CD4-positive, alpha-beta memory T cell (primary cell): ENCODE measurements at places on chromosomes 6 and 20. TPM values are rescaled to one million over a fixed set of nuclear protein-coding genes. Genes with fewer than 3 reads are reported as not detected.

- DNase-seq: no peak
These were observed 26.9 kb upstream of the STXBP5 start for GRCh38 chr6:147177286-147177685.

- no peak for DNase-seq
These were observed 144.0 kb upstream of the THBS2 start for GRCh38 chr6:169397684-169398083.

DNA sequence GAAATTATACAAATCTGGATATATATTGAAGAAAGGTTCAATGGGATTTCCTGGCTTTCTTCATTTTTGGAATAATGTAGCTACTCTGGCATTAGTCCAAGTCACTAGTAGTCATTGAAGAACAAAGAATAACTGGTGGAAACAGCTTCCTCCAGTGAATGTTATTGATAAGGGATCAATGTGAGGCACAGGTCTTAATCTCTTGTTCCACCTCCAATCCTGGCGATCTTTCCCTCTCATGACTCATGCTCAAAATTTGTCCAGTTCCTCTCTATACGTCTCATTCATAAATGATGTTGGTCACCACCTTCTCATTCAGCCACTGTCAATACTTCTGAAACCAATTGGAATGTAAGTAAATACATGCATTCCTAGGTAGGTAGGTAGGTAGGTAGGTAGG, 185.0 kb upstream of the BMP2 start:
- DNase-seq: no peak

GRCh38 chr6:87572021-87572420, 17.8 kb downstream of the RARS2 start:
- DNase-seq: no peak

SYCP2L gene
- total RNA-seq: not detected

PPP1R16B gene
- 54.3 TPM for total RNA-seq

BPIFA1 gene
- not detected for total RNA-seq
